AG09319 (cell line): ENCODE measurements at places on chromosomes 13 and 19.

DNA sequence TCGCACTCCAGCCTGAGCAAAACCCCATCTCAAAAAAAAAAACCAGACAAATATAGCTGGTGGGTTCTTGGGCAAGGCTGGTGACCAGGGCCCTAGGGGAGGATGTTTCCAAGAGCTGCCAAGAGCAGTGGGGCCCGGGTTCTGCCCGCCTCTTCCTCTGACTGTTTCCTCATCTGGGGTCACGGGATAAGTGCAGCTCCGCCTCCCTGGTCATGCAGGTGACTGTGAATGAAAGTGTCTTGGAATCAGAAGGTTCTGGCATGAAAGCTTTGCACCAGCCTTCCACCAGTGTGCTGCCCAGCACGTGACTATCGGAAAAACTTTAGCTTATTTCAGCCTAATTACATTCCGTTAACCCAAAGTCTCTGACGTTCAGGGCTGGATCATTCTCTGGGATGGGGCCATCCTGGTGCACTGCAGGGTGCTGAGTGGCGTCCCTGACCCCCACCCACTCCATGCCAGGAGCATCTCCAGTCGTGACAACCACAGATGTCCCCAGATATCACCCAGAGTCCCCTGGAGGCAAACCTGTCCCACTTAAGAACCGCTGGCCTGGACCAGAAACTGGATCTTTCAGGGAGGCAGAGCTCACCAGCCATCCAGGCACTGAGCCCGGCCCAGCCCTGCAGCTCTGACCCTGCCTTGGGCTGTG lies 85.6 kb downstream of the GNG7 start:
- no peak for DNase-seq

DNA sequence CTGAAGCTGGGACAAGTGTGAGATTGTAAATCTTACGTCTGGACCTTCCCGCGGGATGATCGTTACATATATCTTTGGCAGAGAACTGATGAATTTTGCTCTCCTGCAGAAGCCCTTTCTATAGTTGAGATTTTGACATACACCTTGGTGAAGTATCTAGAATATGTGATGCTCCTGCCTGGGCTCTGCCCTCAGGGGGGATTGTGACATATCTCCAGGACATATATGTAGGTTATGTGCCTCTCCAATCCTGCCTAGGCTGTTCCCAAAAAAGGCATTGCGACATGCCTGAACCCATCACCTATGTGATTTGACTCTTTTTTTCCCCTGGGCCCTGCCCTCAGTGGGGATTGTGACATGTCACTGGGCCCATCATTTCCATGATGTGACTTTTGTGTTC lies 76.6 kb downstream of the ZNF208 start:
- no peak for DNase-seq

DNA sequence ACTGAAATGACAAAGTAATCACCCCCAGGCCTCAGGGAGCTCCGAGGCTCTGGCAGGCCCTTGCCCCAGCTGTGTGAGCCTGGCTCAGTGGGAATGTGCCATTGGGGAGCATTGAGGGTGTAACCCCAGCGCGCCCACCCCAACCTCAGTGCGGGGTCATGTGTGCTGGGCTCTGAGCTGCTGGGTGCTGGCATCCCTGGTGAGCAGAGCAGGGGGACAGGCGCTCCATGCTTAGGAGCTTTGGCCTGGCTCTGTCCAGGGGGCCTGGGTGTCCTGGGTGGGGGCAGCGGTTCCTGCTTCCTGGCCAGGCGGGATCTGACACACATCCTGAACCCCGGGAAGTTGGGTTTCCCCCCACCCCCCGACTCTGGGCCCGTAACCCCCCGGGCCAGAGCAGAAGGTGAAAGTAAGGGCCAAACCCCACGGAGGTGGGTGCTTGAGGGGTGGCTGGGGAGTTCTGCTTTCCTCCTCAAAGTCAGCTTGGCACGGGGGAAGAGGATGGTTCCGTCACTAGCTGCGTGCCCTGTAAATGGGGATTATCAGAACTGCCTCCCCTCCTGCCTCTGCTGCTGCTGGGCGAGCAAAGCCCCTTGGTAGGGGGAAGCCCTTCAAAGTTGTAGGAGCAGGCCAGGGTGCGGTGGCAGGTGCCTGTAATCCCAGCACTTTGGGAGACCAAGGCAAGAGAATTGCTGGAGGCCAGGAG lies 1.7 kb downstream of the LRP3 start:
- DNase-seq: no peak

DNA sequence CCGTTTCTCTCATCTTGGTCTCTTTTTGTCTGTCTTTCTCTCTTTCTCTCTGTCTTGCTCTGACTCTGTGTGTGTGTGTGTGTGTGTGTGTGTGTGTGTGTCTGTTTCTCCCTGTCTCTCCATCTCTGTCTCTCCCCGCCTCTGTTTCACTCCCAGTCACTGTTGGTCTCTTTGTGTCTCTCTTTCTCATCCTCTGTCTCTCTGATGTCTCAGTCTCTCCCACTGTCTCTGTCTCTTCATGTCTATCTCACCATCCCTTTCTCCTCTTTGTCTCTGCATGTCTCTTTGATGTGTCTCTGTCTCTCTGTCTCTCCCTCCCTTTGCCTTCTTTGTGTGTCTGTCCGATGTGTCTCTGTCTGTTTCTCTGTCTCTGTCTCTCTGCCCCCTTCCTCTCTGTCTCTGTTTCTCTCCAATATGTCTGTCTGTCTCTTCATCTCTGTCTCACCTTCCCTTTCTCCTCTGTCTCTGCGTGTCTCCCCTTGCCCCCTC lies 2.5 kb downstream of the NFIC start:
- DNase-seq: no peak

DNA sequence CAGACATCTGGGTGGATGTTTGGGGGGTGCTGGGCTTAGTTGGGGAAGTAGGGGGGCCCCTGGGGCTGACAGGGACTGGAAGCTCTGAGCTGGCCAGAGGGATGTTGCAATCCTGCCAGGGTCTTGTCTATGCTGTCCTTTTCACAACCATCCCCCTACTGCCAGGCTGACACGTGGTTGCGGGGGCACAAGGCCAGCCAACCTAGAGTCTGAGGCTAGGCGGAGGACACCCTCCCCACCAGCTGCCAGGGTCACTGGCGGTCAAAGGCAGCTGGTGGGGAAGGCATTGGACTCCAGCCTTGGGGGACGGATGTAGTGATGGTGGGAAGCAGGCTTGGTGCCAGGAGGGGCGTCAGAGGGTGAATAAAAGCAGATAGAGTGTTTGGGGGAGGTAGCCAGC lies 1.6 kb upstream of the APOC1 start:
- no peak for DNase-seq

DNA sequence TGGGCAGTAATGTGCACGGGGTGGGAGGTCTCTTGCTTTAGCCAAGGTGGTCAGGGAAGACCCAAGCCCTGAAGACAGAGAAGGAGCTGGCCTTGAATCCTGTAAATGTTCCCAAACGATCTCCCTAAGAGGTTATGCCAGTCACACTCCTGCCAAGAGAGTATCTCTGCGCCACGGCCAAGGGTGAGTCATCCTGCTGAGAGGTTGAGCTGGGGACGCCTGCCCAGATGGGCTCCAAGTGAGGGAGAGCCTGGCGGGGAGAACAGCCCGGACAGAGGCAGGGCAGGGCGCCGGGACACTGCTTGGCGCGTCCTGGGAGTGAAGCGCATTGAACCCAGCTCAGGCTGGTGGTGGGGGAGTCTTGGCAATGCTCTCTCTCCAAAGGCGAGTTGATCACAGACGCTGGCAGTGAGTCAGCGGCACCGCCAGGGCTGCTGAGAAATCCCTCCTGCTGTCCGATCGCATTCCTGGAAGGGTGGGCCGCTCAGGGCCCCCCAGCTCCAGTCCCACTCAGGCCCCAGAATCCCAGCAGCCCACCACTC lies 16.4 kb downstream of the SULT2B1 start:
- DNase-seq: peak; percentile 75

DNA sequence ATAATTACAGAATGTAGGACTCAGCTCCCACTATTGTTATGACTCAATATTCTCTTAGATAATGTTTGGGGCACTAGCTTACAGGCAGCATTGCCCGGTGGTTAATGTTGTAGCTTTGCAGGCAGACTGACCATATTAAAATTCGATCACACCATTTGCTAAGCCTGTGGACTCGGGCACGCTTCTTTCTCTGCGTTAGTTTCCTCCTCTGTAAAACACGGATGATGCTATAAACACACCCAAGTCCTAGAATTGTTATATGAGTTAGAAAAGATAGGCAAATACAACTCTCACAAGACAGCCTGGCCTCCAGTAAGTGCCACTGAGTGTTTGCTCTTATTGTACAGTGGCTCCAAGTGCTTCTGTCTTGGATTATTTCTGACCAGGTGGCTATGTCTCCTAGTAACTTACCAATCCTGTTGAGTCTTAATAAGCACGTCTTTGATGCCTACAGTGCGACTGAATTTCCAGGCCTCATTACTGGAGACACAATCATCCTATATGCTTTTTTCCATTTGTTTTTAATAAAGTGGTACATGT lies 50.0 kb upstream of the ALOX5AP start:
- no peak for DNase-seq

DNA sequence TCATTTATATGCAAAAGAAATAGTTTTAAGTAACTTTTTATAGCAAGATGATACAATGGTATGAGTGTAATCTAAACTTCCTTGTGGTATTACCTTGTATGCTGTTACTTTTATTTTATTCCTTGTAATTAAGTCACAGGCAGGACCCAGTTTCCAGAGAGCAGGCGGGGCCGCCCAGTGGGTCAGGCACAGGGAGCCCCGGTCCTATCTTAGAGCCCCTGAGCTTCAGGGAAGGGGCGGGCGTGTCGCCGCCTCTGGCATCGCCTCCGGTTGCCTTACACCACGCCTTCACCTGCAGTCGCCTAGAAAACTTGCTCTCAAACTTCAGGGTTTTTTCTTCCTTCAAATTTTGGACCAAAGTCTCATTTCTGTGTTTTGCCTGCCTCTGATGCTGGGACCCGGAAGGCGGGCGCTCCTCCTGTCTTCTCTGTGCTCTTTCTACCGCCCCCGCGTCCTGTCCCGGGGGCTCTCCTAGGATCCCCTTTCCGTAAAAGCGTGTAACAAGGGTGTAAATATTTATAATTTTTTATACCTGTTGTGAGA lies 10.2 kb downstream of the PLPPR3 start:
- no peak for DNase-seq

GRCh38 chr19:42090672-42091071 lies 14.7 kb downstream of the ZNF574 start:
- no peak for DNase-seq

DNA sequence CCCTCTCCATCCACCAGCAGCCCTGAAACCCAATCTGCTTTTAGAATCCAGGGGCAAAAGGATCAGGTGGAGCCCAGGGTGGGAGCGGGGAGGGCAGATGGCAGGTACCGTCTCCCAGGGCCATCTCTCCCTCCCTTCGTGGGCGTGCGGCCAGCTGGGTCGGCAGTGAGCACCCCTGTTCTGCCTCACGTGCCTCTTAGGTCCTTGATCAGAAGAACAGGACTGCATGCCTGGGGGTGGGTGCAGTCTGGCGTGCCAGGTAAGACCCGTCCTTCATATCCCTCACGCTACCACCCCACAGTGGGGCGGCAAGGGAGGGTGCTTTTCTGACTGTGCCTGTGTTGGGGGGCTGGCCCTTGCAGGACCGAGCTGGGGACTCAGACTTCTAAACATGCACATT lies 2.0 kb downstream of the SLC8A2 start:
- DNase-seq: no peak

GRCh38 chr13:99178636-99179035 lies 22.0 kb upstream of the UBAC2 start:
- no peak for DNase-seq

- no peak for DNase-seq
Observed at GRCh38 chr19:23145617-23146415, 29.0 kb downstream of the ZNF730 start.

- no peak for DNase-seq
Observed at GRCh38 chr13:98133946-98134345, 8.9 kb upstream of the FARP1 start.

DNA sequence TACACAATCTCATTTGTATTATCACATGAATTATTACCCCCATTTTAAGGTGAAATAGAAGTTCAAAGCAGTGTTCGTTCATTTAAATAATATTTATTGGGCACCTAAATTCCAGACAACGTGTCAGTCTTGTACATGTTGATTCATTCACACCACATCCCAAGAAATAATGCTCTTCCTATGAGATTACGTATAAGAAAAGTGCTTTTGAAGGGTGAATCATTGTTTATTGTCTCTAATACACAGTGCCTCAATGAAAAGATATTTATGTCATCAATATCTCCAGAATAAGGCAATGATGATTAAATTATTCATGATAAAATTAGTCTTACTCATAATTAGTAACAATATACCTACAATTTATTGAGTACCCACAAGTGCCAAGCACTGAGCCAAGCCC lies 35.6 kb downstream of the CLDN10 start:
- DNase-seq: no peak

DNA sequence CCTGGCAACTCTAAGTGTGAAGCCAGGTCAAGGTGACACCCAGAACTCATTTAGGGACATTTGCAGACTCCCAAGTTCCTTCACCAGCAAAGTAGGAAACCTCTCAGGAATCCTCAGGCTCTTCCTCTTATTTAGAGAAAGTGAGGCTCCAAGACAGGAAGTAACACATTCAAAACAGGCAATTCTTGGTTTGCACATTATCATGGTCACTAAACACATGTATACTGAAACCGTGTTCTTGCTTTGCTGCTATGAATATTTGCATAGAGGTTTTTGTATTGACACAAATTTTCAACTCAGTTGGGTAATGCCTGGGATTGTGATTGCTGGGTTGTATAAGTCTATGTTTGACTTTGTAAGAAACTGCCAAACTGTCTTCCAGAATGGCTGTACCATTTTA lies 13.2 kb upstream of the URI1 start:
- no peak for DNase-seq

GRCh38 chr13:49679246-49679645 lies 12.0 kb downstream of the EBPL start:
- no peak for DNase-seq

GRCh38 chr13:83503424-83503823 lies 378.9 kb downstream of the SLITRK1 start:
- DNase-seq: no peak

DNA sequence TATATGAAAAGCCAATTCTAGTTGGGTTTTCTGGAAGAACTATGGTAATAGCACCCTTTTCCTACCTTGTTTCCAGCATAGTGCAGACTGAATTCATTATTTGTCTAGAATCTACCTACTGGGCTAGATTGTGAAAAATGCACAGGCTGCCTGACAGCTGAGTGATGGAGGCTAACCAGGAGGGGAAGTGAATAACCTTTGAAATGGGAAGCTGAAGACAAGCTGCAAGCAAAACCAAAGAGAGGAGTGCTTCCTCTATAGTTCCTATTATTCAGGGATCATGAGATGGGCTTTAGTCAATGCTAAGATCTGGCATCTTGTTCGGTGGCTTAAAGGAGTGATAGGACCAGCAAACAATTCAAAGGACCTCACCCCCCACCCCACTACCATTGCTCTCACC lies 26.9 kb downstream of the MZT1 start:
- no peak for DNase-seq

GRCh38 chr13:29722415-29722814 lies 126.9 kb upstream of the SLC7A1 start:
- DNase-seq: no peak

DNA sequence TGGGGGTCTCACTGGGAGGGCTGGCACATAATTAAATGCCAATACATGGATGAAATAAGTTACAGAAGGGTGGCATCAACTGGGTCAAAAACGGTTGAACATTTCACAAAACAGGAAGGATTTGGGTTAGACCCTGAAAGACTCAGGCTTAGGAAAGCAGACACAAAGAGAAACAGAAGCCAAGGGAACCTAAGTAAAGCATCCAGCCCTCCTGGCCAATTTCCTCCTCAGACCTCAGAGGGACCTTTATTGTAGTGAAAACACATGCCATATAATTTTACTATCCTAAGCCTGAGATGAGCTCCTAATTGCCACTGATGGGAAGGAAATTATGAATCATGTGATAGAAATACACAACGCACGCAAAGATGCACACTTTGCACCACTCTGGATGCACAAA lies 12.1 kb upstream of the CEACAM3 start:
- no peak for DNase-seq

- no peak for DNase-seq
Observed at GRCh38 chr13:43041369-43041921, 18.1 kb downstream of the DNAJC15 start.
